NCI-H2171 treated with DMSO at 0.1 percent for 48 hours (cell line): ENCODE measurements at places on chromosomes 7 and 10.
A peak's percentile ranks its signal among the peaks of the same experiment; 100 is the strongest.

DNA sequence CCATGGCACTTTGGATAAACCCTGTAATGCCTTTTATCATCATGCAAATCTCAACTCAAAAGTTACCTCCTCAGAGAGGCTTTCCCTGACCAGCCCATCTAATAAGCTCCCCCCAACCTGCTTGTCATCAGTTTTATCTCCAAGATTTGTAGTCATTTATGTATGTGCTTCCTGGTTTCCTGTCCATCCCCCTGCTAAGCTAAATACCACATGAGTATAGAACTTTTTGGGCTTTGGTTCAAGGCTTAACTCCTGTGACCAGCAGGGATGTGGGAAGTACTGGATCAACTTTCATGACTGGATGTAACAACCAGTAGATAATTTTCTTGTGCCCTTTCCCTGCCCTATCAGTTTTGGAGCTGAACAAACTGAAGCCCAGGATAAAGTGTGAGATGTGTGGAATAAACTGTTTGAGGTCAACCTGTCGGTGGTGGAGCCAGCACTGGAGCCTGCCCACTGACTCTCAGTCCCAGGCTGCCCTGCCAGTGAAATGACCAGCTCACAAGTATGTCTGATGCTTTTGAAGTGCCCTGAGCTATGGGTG is 148.6 kb downstream of the CYP26A1 start:
- no peak for DNase-seq

- DNase-seq = peak; percentile 10
Observed at GRCh38 chr10:116774728-116775151, 32.4 kb upstream of the HSPA12A start.

GRCh38 chr7:43244232-43244631 is 131.8 kb downstream of the HECW1 start:
- DNase-seq = no peak

DNA sequence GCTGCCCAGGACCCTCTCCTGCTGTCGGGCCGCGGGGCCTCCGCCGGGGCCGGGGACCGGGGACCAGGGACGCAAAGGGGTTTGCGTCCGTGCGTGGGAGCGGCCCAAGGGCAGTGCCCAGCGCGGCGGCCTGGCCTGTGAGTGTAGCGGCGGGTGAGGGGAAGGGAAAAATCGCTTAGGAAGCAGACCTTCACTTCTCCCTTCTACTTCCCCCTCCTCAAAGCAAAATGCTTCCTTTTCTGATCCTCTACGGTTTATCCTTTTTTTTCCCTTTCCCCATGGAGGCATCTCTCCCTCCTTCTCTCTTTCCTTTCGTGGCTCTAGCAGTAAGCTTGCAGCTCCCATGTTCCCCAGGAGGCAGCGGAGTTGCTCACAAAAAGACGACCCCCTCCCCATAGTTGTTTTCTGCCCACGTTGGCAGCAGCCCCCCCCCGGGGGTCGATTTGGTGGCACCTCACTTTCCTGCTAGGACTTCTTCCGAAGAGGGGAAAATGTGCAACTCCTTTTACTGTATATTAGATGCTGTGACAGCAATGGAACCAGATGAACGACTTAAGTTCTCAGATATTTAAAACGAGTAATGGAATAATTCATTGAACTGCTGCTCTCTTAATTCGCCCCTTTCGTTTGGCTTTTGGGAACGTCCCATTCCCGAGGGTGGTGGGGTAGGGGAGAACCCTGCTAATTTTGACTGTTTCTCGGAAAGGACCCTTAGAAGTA is 724 bp downstream of the CAPZA2 start:
- DNase-seq = peak; percentile 49

GRCh38 chr7:104972500-104972899 is 41.5 kb upstream of the KMT2E start:
- DNase-seq = no peak

GRCh38 chr10:46558392-46559185 is 2.1 kb upstream of the GPRIN2 start:
- DNase-seq = no peak

GRCh38 chr10:13346283-13347042 is 1.6 kb downstream of the SEPHS1 start:
- DNase-seq = no peak

- DNase-seq = no peak
Observed at GRCh38 chr7:24851786-24852185, 94.5 kb upstream of the GSDME start.

- DNase-seq = no peak
Observed at GRCh38 chr10:93368210-93368609, 113.9 kb downstream of the MYOF start.

DNA sequence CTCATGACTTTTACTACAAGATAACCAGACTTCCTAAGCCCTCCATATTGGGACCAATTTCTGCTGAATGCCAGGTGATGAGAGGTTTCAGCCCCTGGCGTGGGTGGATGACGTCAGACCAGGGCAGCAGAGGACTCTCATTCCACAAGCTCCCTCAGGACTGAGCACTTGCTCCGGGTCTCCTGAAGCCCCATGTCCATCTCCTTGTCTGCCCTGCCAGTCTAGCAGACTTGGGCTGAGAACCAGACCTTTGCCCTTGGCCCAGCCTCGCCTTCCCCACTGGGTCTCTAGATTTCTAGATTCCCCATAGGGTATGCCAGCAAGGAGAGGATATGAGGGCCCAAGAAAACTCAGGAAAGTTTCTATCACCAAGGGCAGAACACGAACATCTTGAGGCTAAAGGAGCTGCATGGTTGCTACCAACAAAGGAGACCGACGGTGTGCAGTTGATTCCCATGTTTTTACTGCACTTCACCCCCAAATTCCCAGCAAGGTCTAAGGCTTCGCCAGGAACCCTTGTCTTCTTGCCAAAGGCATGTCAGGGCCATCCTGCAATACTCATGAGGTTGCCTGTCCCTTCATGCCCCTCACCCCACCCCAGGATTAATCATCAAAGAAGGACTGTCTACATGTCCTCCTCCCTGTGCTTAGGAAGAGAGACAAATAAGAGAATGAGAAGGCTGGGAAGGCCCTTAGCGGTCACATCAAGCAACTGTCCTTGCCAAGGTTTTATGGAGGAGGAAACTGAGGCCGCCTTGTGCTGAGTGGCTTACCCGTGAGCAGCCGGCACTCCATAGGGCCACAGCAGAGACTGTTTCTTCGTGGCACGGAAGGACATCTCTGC is 96.5 kb upstream of the MACROH2A2 start:
- no peak for DNase-seq

GRCh38 chr7:105853931-105854419 is 22.4 kb downstream of the ATXN7L1 start:
- DNase-seq = peak; percentile 69

GRCh38 chr10:63262430-63263073 is 129.4 kb downstream of the NRBF2 start:
- DNase-seq = no peak

DNA sequence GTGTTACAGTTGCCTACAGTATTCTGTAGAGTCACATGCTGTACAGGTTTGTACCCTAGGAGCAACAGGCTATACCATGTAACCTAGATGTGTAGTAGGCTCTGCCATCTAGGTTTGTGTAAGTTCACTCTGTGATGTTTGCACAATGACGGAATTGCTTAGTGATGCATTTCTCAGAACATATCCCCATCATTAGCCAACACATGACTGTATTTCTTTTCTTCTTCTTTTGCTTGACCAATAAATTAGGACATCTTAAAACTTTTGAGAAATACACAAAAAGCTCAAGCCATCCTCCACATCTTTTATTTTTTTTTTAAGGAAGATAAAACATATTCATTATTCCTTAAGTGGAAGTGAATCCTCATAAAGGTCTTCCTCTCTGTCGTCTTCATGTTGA is 5.4 kb upstream of the PFKFB3 start:
- DNase-seq = no peak

DNA sequence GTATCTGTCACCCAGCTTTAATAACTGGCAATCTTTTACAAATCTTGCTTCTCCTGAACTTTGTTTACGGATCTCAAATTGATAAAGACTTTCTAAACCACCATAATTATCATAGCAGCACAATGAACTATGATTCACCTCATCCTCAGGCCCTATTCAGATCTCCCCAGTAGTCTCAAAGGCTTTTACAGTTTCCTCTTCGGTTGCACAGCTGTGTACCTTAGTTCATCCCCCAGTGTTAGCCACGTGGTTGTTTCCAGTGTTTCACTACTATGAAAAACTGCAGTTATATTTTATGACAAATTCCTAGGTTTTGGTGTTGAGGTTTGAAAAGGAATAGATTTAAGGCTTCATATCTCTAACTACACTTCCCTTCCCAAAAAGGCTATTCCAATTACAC is 24.9 kb downstream of the PAXIP1 start:
- no peak for DNase-seq

GRCh38 chr7:92881091-92881485 is 44.7 kb upstream of the CDK6 start:
- no peak for DNase-seq

DNA sequence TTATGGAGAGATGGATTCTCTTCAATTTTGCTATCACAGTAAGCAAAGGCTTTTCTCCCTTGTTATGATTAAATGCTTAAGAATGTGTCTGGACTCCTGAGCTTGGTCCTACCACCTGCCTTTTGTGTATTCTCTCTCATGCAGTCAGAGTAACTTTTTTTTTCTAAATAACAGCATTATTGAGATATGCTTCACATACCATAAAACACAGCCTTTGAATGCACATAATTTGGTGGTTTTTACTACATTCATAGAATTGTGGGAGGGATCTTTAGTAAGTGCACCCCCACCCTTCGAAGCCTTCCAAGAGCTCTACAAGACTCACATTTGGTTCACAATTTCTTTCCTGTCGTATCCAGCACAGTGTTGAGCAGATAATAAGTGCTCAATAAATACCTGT is 175.5 kb downstream of the ADAM12 start:
- no peak for DNase-seq

GRCh38 chr10:114916653-114917052 is 21.3 kb upstream of the TRUB1 start:
- DNase-seq = no peak

DNA sequence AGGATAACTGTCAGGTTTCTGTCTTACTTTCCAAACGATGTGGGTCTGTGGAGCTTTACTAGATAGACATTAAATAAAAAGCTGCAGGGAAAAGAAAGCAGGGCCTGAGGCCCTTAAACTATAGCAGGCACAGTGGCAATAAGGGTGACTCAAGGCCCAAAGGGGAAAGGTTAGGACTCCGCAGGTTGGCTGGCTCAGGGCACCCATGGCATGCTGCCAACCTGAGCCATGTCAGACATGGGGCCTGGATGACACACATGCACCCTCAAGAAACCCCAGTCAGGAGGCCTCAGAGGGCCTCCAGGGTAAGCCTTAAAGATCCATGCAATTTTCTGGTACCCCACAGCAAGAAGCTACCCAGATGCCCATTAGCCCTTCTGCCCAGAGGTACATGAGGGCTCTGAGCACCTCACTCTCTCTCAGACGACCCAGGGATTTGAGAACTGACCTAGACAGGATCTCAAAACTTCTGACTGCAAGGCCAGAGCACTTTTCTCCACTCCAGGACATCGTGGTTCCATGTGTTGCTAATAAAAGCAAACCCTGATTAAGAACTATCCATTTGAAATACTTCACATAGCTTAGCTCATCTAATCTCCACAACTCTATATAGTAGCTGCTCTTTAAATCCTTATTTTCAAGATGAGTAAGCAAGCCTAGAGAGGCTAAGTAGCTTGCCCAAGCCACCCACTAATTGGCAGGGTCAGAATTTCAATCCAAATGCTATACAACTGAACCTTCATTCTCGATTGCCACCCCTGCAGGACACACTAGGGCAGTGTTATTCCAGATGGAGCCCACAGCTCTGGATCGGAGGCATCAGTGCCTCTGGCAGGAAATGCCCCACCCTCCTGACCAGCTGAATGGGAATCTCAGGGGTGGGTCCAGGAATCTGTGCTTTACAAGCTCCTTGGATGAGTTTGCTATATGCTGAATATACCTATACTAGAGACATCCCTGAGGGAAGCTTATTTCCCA is 132.5 kb upstream of the EFCAB10 start:
- DNase-seq = no peak

- DNase-seq = peak; percentile 74
Observed at GRCh38 chr10:101067356-101068083, 5.7 kb downstream of the KAZALD1 start.

GRCh38 chr10:132632091-132632561 is 94.5 kb downstream of the INPP5A start:
- DNase-seq = no peak

DNA sequence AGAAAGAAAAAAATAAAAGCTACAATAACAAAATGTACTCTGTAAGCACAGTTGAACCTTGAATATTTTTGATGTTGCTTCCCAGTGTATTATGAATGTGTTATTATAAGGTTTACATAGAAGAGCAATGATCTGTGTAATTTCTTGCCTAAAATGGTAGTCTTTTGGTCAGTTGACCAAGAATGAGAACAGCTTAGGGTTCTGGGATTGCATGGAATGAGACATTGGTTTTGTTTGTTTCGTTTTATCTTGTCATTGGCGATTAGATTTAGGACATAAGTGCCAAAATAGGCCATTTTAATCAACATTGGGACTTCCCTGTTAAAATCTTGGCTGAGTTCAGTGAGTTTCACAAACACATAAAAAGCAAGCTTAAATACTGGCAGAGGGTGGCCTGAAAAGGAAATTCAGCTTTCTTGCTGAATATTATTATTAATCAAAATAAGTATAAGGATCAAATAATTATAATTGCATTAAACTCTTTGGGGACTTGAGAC is 49.1 kb upstream of the GLCCI1 start:
- DNase-seq = no peak

DNA sequence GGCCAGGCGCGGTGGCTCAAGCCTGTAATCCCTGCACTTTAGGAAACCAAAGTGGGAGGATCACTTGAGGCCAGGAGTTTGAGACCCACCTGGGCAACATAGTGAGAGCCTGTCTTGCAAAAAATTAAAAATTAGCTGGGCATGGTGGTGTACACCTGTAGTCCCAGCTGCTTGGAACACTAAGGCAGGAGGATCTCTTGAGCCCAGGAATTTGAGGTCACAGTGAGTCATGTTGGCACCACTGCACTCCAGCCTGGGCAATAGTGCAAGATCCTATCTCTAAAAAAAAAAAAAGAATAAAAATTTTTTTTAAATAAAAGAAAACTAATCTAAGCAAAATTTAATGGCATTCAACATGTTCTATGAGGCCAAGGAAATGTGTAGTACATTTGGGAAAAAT is 44.9 kb upstream of the UBN2 start:
- no peak for DNase-seq

DNA sequence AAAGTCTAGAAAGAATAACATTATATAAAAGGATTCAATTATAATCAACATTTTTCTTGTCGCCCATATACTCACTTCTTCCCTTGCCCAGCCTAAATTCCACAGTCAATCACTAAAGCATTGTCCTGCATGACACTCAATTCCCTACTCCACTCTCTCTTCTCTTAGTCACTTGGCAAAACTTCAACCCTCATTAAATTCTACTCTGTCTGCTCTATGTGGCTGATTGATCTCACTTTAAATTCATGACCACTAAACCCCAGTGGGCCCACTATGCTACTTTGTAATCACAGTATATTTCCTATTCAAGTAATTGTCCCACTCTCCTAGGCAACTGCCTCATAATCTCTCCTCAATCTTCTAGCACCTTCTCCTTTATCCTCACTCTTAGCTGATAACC is 54.1 kb downstream of the MTERF1 start:
- DNase-seq = no peak

- DNase-seq = no peak
Observed at GRCh38 chr7:148049068-148049467, 541.5 kb upstream of the C7orf33 start.
